ENCODE measurements at places on chromosomes 2 and 18.

DNA sequence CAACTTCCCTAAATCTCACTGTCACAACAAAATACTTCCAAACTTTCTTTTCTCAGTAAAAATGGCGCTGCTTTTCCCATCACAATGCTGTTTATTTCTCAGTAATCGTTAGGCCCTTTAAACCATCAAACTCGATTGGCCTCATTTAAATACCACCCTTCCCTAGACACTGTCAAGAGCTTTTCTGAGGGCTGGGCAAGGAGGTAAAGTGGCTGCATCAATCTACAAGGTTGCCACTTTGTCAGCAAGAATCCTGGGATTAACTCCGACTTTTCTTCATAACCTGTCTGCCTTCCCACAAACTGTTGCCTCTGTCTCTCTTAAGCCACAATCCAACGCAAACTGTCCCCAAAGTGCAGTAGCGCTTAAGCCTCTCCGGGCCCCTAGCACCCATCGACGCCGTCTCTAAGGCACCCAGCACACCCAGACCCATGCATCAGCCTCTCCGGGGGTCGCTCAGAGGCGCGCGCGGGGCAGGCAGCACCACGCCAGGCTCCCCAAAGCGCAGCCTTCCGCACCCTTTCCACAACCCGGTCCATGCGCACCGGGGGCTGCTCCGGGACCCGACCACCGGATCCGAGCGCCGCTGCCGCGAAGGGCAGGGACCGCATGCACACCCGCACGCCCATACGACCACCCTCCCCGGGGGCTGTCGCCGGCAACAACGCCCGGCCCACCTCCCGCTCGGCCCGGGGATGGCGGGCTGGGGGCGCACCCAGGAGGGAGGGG, 683 bp downstream of the MBOAT2 start:
- DNase-seq = no peak

DNA sequence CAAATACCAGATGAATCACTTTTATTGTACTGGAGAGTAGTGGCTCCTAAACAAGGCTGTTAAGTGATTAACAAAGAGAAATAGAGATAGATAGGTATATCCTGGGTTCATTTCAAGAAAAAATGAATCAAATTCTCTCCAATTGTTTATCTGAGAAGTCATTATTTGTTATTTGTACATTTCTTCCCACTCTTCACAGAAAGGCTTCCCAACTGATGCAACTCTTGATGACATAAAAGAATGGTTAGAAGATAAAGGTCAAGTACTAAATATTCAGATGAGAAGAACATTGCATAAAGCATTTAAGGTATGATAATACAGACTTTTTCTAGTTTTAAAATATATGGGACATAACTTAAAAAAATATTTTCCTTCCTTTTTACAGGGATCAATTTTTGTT, 7.9 kb downstream of the SSB start:
- DNase-seq = no peak

GRCh38 chr2:112493048-112493447, 11.1 kb downstream of the TTL start:
- no peak for DNase-seq

DNA sequence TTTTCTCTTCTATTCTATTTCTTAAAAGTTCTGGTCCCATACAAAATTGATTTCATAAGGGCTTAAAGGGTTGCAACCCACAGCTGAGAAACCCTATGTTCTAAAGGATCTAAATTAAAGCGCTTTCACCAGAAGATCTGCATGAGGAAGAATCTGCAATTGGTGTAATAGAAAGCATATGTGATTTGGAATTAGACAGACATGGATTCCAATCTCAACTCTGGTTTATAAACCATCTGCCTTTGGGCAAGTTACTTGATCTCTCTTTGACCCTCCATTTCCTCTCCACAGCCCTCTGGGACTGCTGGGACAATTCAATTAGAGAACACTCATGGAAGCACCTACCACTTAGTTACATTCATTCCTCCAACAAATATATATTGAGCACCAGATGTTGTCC, 178.7 kb downstream of the ANTXR1 start:
- DNase-seq = no peak

- DNase-seq = no peak
Measured at GRCh38 chr2:221216636-221217035, 355.5 kb downstream of the EPHA4 start.

GRCh38 chr2:29420999-29421782, 306.0 kb downstream of the CLIP4 start:
- no peak for DNase-seq

GRCh38 chr2:8574196-8575037, 107.4 kb upstream of the ID2 start:
- no peak for DNase-seq

GRCh38 chr2:174527101-174527721, 40.4 kb upstream of the GPR155 start:
- DNase-seq = no peak

GRCh38 chr2:145692971-145693478, 1173.1 kb upstream of the ZEB2 start:
- DNase-seq = peak; percentile 19

- DNase-seq = no peak
Measured at GRCh38 chr2:208929139-208929864, 494.5 kb upstream of the MAP2 start.

DNA sequence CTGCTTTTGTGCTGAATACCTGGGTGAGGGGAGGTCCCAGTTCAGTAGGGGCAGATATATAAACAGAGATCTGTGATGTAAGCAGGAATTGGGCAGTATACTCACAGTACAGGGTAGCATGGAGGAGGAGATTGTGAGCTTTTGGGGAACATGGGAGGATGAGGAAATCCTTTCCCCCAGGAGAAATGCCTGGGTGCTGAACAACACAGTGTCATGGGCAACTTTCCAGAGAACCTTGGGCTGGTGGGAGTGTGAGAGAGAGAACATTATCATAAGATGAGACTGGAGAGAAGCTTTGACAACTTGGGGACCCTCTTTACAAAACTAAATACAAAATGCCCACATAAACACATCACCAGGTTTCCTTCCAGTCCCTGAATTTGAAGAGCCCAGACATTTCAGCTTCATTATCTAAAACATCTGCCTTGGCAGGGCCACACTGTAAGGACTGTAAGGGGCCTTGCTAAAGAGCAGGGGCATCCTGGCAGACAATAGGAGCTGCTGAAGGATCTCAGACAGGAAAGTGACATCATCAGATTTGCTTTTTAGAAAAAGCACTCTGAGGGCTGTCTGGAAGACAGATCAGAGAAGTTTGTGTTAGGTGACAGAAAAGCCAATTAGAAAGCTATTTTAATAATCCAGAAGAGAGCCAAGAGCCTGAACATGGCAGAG, 303.1 kb upstream of the FBXO11 start:
- no peak for DNase-seq

DNA sequence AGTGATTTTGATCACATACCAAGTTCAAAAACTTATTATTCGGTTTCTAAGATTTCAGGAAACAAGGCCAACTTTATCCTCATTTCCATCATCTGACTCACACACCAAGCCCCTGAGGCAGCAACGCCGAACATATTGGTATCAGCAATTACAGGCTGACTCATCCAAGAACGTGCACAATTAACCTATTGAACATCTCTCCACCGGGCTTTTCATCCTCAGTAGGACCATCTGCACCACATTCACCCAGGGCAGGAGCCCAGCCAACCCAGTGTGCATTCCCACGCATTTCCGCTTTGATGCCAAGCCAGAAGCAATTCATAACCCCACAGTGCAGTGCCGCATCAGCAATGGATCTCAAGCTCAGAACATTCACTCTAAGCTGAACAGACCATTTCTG, 52.9 kb downstream of the SCG2 start:
- DNase-seq = no peak

- DNase-seq = no peak
Measured at GRCh38 chr18:33839452-33840211, 261.6 kb downstream of the ASXL3 start.

GRCh38 chr2:68653538-68653982, 10.2 kb downstream of the PROKR1 start:
- DNase-seq = peak; percentile 33

DNA sequence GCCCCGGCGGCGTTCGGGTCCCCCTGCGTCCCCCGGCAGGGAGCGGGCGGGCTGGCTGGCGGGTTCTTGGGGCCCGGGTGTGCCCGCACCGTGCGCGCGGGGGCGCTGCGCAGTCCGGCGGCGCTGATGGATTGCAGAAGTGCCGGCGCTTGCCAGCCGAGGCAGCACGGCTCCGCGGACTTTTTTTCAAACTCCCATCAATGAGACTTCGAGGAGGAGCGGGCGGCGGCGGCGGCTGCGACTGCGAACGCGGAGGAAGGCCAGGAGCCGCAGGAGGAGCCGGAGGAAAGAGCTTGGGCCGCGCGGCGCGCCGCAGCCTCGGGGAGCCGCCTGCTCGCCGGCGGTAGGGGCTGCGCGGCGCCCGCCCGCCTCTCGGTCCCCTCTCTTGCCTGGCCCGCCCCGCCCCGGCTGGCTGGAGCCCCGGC, at the start of gene GLI2:
Gene GLI2 (plus strand): TSS at position 123 of the 425 bp plus-strand sequence. CDS start 61,453 bp downstream, outside the sequence.
- DNase-seq = peak; percentile 56

DNA sequence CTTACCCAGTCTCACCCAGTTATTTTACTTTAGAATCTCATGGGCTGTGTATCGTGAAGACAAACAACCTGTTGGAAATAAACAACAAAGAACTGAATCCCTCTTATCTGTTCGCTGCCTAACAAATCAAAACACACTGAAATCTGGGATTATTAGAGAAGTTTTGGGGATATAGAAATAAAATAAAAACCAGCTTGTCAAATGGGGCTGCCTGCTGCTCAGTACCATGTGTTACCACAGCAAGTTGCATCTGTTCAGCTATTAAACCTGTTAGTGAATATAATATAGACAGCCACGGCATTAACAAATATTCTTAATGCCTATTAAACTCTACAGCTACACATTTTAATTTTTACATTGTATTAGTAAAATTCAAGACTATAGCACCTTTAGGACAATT, 810.8 kb downstream of the NRXN1 start:
- DNase-seq = no peak

GRCh38 chr2:34723683-34724082, 1124.6 kb upstream of the FAM98A start:
- DNase-seq = no peak

GRCh38 chr2:105906481-105906880, 161.8 kb downstream of the NCK2 start:
- DNase-seq = no peak

DNA sequence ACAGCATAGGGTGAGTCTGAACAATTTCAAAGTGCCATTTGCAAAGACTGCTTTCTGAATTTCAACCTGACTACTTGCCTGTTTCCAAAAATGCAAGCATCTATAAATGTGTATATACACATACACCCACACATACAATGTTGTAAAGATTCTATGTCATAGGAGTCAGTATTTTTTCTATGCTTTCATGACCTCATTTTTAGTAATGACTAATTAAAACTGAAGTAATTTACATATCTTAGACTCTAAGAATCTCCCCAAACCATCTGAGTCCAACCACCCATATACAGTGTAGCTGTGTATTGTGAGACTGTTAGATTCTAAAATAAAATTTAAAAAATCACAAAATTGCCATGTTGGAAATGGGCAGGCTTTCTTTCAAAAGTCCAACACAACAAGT, 162.0 kb upstream of the STK17B start:
- DNase-seq = no peak

DNA sequence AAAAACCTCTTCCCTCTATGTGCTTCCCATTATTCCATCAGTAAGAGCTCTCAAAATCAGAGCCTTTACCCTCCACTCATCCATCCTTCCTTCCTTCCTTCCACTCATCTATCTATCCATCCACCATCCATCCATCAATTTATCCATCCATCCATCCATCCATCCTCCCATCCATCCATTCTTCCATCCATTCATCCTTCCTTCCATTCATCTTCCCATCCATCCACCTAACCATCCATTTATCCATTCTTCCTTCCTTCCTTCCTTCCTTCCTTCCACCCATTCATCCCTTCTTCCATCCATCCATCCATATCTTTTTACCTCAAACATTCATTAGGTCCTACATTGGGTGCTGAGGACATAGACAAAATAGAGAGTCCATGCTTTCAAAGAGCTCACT, 19.4 kb upstream of the KCNF1 start:
- DNase-seq = no peak

DNA sequence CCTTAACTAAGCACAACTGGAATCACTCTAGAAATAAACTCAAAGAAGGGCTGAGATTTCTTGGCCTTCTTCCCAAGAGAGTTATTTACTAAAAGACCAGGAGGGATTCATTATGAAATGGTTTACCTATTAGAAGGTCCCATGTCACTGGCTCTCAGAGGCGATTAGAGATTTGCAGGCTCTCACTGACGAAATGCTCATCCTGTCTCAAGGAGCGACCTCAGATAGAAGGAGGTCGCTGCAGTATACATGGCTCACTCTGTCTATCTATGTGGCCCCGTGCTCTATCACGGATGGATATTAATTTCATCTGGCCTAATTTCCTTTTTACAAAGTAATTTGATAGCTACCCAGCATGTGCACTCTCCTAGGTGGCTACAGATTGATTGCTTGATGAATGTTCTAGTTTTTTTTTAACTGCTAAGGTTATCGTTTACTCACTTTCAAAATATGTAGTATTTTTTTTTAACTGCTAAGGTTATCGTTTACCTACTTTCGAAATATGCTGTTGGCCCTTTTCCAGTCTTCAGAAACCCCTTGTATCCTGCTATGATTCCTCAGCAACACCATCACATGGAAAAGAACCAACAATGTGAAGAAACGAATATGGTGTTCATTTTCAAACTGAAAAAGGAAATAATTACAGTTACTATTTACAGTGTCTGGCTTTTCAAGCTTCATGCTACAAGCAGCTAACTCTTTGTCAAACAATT, 9.1 kb downstream of the SMIM21 start:
- DNase-seq = no peak

GRCh38 chr2:98555696-98556095, 52.6 kb downstream of the COA5 start:
- no peak for DNase-seq

DNA sequence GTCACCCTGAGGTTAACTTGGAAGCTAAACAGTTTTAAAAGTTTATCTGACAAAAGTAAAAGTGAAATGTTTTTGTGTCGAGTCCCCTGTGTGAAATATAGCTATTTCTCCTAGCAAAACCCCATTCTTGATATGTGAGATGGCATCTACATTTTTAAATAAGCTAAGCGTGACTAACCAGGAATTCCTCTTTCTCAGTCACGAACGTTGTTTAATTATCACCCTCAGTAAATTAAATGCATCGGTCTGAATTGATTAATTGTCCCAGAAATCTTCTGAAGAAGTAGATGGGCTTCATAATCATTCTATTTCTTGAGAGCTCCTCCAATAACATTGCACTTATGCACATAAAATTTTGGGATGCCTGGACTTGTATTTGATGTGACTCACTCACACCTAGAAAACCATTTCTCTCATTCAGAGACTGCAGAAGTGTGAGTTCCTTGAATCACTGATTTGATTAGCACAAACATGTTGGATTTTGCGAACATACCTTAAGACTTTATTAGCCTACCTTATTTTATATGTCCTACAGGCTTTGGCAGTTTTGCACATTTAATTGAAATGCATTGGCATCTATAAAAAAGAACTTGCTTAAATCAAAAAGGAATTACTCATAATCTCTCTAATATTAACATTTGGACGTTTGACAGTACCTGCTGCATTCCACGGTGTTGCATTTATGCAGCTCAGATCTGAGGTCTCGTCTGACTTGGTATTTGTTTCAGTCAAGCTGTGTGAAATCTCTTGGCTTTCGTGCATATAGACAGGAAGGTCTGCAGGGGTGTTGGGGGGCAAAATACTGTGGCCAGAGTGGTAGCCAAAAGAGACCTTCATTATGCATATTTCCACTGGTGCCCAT, 475.2 kb downstream of the EPHA4 start:
- DNase-seq = no peak

Data from KG1 (cell line).